ENCODE measurements at places on chromosomes 13 and 19. TPM values are rescaled to one million over a fixed set of nuclear protein-coding genes. Genes with fewer than 3 reads are reported as not detected.

LACC1 gene
- 6.2 TPM for total RNA-seq

DNAAF3 gene
- 8.4 TPM for total RNA-seq

LILRA1 gene
- total RNA-seq = 0.83 TPM

ZNF99 gene
- 0.50 TPM for total RNA-seq

FRY gene
- total RNA-seq = 88.8 TPM

CCNA1 gene
- 6.2 TPM for total RNA-seq

PTGIR gene
- 1.9 TPM for total RNA-seq

DNA sequence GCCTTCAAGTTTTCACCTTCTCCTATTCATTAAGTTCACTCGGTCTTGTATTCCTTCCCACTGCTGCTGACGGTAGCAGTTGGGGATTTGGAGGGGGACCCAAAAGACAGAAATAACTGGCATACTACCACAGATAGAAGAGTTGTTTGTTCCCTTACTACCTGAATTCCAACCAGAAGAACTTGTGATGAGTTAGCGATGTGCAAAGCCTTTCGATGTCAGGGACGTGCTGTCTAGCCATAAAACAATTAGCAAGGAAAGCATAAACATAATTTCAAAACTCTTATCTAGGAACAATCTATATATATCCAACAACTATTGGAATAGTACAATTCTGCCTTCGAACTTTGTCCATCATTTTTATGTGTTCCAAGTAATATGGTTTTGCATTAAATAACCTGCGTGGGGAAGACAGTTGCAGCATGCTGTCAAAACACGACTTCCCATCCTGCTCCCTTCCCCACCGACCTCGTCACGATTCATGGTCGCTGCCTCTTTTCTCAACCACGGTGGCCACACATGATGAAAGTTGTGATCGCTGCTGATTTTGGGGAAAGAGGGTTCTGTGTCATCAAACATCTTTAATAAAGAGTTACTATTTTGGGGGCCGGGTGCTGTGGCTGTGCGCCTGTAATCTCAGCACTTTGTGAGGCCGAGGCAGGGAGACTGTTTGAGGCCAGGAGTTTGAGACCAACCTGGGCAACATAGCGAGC is 3.8 kb upstream of the SLC7A9 start:
- H3K27me3 ChIP-seq = no peaks in the 10 kb centered on the region
- H3K27ac ChIP-seq = no peak overlapping the region
- peaks cover 21% of the 10 kb centered on the region for H3K36me3 ChIP-seq
- DNase-seq = no peak

DNA sequence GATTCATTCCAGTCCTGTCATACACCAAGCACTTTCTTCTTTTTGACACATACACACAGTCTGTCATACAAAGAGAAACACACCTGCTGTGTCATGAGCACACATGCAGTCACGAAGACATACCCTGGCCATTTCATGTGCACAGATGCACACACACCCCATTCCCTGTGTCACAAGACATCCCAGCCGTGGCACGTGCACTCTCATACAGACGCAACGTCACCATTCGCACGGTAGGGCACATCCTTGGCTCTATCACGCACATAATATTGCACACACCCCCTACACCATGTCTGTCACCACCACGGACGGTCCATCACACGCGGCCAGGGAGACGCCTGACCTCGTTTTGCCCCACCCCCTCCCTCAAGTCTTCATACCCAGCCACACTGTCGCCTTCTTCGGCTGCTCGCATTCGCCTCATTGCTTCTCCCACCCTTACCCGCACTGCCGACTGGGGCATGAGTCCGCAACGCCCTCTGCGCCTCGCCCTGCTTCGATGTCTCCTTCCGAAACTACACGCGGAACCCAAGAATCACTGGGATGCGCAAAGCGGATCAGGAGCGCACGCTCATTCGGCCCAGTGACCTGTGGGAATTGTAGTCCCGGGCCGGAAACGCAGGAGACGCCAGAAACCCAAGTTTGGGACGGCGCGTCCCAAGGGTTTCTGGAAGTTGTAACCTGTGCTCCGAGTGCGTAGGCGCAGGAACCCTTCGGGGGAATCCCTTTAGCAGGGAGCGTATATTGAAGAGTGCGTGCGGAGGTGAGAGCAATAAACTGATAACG is 6.8 kb upstream of the ZNF283 start:
- peak overlapping the region; percentile 40 for H3K4me3 ChIP-seq
- no peak overlapping the region for H3K27ac ChIP-seq
- H3K4me1 ChIP-seq = peaks cover 7% of the 10 kb centered on the region
- no peaks in the 10 kb centered on the region for H3K36me3 ChIP-seq

- no peak for DNase-seq
- no peaks in the 10 kb centered on the region for H3K36me3 ChIP-seq
- H3K27me3 ChIP-seq = no peaks in the 10 kb centered on the region
- H3K27ac ChIP-seq = no peak overlapping the region
- no peak overlapping the region for H3K4me3 ChIP-seq
- no peaks in the 10 kb centered on the region for H3K4me1 ChIP-seq
Measured at GRCh38 chr13:44601586-44601985, 25.5 kb upstream of the TSC22D1 start.

GRCh38 chr13:33721724-33722123 is 96.2 kb upstream of the RFC3 start:
- no peak for DNase-seq
- peak overlapping the region; percentile 18 for H3K27ac ChIP-seq
- no peak overlapping the region for H3K4me3 ChIP-seq
- no peaks in the 10 kb centered on the region for H3K27me3 ChIP-seq
- H3K36me3 ChIP-seq = no peaks in the 10 kb centered on the region

GRCh38 chr13:79792716-79793115 is 311.8 kb downstream of the NDFIP2 start:
- H3K27ac ChIP-seq = no peak overlapping the region
- no peaks in the 10 kb centered on the region for H3K27me3 ChIP-seq
- no peaks in the 10 kb centered on the region for H3K4me1 ChIP-seq
- H3K36me3 ChIP-seq = no peaks in the 10 kb centered on the region
- H3K4me3 ChIP-seq = no peak overlapping the region
- no peak for DNase-seq

GRCh38 chr13:45473627-45474026 is 8.9 kb downstream of the COG3 start:
- H3K4me1 ChIP-seq = no peaks in the 10 kb centered on the region
- no peak for DNase-seq
- H3K27me3 ChIP-seq = no peaks in the 10 kb centered on the region
- no peak overlapping the region for H3K4me3 ChIP-seq
- peaks cover 8% of the 10 kb centered on the region for H3K36me3 ChIP-seq
